Esophagus squamous epithelium (tissue), 5 donors: ENCODE measurements at places on chromosomes 4 and X.

- DNase-seq = no peak
These were observed at the start of gene ATOH1 for GRCh38 chr4:93828332-93828994. Gene ATOH1, plus strand, starts transcription at chr4:93828753. Its CDS starts 174 bp downstream, at chr4:93828927.

DNA sequence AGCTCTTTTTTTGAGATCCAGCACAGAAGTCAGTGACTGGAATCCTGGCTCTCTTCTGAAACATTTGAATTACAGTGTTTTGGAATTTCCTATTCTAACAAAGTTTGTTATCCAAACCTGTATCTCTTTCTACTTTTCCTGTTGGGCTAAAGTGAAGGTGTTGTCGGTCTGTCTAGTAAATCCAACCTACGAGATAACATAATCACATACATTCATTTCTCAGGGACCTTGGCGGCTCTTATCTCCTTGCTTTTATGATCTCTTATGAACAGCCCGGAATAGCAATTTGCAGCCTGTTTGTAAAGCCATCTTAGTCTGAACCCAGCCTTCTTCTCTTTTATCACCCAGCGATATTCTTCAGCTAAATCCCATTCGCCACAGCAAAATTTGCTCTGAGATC, 14.5 kb downstream of the PPARGC1A start:
- DNase-seq = no peak

GRCh38 chr4:165293927-165294649, 33.4 kb upstream of the MSMO1 start:
- no peak for DNase-seq

- no peak for DNase-seq
These were observed 89.2 kb downstream of the NHS start for GRCh38 chrX:17464194-17464593.

DNA sequence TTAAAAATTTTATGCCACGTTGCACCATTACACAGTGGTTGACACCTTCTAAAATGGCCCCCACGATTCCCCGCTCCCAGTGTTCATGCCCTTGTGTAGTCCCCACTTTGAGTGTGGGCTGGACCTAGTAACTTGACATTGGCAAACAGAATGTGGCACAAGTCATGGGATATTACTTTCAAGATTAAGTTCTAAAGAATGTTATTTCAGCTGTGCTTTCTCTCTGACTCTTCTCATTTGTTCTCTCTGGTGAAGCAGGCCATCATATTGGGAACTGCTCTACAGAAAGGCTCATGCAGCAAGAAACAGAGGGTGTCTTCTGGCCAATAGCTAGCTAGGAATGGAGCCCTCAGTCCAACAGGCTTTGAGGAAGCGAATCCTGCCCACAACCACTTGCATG, 67.1 kb downstream of the ATXN3L start:
- DNase-seq = no peak

- DNase-seq = no peak
These were observed 333.4 kb downstream of the NR3C2 start for GRCh38 chr4:148108766-148109165.

- DNase-seq = no peak
These were observed 184.7 kb upstream of the HCCS start for GRCh38 chrX:10926404-10926803.

DNA sequence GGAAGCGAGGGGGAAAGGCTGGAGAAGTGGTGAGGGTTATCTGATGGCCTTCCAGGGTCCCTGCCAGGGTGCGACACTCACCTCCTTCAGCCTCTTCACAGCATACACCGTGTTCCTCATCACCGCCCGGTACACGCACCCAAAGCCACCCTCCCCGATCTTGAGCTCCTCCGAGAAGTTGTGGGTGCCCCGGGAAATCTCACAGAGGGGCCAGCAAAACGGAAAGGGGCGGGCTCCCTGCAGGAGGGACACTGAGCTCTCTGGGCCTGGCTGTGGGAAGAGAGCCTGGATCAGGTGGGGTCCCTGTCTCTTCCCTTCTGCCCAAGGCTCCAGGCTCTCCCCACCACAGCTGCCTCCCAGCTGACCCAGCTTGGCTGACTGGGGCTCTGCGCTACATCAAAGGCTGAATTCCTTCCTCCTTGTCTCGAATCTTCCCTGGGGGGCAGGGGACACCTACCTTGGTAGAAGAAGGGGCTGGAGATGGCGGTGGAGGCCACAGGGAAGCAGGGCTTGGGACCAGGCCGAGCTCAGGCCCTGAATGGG, 1.1 kb downstream of the IRAK1 start:
- DNase-seq = no peak

- no peak for DNase-seq
These were observed 50.0 kb downstream of the FGFBP1 start for GRCh38 chr4:15888515-15888914.

GRCh38 chrX:129721870-129722269, 16.9 kb upstream of the XPNPEP2 start:
- no peak for DNase-seq

DNA sequence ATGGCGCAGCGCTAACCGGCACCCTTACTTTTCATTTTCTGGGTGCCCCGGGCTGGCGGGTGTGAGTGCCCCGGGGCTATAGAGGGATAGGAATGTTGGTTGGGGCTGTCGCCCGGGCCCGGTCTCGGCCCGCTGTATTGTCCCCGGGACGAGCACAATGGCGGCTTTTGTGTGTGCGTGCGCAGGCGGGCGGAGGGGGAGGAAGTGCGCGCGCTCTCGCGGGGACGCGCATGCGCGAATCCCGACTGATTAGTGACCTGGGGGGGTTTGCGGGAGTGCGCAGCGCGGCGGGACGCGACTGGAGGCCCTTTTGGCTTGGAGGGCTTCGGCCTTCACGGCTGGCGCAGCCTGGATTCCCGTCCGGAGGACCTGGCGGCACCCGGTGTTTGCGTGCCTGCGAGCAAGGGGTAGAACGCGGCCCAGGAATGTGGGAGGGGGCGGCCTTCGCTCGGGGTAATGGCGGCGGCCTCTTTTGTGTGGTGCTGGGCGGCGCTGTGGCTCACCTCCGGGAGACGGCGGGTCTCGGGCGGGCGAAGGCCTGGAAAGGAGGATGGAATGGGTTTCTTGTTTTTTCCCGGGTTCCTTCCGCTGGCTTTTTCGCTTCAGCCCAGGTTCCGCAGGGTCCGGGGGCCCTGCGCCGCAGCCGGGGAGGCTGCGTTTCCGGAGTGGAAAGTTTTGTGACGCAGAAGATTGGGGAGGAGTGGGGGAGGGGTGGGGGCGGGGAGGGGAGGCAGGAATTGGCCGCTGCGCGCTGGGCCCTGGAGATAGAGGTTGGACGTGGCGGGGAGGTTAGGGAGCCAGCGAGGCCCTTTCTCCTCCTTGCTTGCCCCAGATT, 618 bp downstream of the DDX3X start:
- peak; percentile 79 for DNase-seq

DNA sequence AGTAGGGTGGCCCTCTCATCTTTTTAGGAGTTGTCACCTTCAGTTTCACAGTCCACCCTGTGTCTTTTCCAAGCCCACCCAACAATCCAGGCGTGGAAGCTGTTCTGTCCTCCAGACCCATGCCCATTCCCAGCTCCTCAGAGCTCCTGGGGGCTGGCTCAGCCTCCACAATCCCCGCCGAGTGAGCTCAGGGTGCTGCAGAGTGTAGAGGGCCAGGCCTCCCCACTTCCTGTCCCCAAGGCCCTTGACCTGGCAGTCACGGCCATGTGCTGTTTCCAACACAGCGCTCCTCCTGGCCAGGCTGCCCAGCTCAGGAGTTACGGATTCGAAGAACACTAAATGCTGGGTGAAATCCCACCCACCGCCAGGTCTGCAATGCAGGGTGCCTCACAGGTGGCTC, 31.8 kb downstream of the PDHA1 start:
- DNase-seq = no peak

- no peak for DNase-seq
These were observed 172.5 kb upstream of the CPEB2 start for GRCh38 chr4:14829795-14830194.

DNA sequence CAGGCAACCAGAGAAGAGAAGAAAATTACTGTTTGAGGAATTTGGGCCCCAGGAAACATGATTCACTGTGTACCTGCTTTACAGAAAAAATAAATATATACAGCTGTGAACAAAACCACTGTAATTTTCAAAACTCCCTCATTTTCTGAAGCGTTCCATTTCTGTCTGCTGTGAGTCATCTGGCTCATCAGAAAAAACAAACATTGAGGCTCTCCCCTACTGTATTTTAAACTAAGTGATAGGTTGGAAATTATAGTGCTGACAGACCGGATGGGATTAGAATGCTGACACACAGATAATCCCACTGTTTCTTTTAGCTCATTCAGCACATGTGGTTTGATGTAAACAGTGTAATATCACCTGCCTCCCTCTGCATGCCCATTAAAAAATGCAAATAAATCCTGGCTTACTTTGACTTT, 847.0 kb downstream of the TRIML1 start:
- DNase-seq = no peak

DNA sequence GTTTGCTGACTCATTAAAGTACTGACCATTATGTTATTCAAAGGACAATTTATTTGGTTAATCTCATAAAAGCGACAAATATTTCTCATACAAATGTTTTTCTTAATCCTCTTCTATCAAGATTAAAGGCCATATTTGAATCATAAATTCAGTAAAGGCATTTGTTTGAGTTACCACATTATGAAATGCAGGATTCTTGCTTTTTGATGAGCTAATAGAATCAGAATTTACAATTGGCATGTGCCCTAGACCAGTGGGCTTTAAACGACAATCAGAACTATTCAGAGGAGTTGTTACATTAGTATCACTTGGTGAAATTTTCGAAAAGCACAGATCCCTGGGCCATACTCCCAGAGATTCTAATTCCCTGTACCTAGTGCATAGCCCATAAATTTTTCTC, 55.3 kb downstream of the KLHL4 start:
- no peak for DNase-seq

DNA sequence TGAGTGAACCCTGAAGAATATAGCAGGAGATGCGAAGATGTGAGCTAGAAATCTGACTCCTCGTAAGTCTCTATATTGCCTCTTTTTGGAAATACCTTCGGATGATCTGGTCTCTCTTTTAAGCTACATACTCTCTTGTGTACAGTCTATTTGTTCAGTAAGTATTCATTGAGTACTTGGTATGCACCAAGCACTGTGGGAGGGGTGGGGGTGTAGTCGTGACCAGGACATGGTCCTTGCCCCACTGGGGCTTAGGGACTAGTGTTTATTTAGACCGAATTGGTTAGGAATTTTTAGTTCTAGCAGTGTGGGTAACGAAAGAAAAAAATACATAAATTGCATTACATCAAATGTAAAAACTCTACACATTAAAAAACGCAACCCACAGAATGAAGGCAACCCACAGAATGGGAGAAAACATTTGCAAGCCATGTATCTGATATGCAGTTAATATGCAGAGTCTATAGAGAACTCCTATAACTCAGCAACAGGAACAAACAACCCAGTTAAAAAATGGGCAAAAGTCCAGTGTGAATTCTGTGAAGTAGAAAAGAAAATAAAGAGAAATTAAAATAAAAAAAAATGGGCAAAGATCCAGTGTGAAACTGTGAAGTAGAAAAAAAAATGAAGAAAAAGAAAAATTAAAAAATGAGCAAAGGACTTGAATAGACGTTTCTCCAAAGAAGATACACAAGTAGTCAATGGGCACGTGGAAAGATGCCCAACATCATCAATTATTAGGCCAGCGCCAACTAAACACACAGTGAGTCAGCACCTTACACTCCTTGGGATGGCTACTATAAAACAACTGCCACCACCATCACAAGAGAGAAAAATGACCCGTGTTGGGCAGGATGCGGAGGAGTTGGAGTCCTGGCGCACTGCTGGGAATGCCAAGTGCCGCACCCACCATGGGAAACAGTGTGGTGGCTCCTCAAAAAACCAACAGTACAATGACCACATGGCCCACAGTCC, 43.8 kb downstream of the RGS12 start:
- no peak for DNase-seq

GRCh38 chr4:60657041-60657440, 543.1 kb upstream of the ADGRL3 start:
- no peak for DNase-seq

GRCh38 chr4:108314900-108315589, 146.3 kb upstream of the LEF1 start:
- no peak for DNase-seq

DNA sequence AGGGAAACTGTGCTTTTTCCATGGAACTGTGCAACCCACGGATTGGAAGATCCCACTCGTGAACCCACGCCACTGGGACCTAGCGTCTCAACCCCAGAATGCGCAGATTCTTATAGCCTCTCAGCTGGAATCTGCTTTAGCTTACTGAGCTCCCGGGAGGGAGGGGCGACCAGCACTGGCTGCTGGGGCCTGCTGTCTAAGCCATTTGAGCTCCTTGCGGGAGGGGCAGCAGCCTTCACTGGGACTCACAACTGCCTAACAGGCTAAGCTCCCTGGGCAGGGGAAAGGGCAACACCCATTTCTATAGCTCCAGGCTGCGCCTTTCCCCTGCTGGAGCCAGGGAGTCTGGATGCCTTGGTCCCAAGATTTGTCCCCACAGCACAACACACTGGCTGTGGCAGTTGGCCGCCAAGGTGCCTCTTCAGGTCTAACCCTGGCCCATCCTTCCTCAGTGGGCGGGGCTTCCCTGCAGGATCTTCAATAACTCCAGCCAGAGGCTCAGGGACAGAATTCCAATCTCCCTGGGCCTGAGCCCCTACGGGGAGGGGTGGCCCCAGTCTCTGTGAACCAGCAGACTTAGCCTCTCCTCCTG, 451.7 kb upstream of the PITX2 start:
- DNase-seq = no peak

DNA sequence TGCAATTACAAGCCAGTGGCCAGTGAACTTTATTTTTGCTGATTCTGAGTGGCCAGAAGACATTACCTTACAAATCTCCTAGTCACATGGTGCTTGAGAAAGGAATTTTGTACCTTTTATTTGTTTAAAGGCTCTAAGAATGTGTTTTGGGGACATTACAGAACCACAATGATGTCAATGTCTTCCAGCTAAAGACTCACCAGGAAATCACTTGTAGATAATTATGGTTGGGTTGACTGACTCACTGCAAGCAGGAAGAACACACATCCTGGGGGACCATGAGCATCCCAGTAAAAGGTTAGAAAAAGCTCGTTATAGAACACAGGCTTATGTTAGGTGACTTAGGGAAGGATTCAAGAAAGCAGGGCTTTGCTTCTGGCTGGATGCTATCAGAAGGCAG, 119.4 kb upstream of the FAM9B start:
- DNase-seq = no peak
